ENCODE measurements at places on chromosomes 3 and 15.

DNA sequence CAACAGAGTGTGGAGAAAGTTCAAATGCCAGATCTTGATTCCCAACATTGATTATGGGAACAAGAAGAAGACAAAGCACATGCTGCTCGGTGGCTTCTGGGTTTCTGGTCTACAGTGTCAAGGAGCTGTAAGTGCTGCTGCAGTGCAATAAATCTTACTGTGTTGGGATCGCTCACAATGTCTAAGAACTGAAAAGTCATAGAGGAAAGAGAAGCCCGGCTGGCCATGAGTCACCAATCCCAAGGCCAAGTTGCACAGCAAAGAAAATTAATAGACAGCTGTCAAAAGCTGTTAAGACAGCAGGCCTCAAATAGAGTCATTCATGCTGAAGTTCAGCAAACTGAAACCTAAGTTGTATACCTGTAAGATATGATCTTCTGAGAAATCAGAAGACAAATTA is 33.2 kb upstream of the SPPL2A start:
- DNase-seq = no peak

DNA sequence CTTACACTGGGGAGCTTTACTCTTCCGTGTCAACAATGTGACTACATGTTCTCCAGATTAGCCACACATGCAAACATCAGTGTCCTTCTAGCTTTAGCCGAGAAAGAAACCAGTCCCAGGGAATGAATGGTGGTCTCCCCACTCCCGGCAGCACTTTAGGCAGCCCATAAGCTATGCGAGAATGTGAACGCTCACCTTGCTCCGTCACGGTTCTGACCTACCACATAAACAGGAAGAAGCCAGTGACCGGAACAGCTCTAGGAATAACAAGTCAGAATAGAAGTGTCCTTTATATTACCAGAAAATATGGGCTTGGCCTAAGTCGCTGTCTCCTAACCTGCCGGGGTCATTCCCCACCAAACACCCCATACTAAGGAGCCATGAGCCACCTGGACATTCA is 98.0 kb upstream of the ABHD17C start:
- peak; percentile 24 for DNase-seq

DNA sequence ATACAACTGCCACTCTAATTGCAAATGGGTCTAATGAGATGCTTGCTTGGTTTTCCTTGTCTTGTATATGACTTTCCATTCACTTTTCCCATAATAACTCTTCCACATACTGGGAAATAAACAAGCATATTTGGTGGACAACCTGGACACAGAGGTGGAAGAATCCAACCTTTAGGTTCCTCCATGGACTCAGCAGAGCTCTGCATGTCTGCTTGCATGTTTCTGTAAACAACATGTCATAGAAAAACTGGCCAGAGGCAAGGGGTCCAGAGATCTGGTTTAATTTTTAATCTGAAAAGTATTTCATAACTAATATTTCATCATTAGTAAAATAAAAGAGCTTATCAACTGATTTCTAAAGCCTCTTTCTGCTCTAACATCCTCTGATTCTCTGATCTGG is 30.2 kb downstream of the GOLIM4 start:
- no peak for DNase-seq

- DNase-seq = no peak
Observed at GRCh38 chr3:123361071-123361470, 87.8 kb downstream of the ADCY5 start.

- DNase-seq = peak; percentile 12
Observed at GRCh38 chr3:46970391-46971091, 6.0 kb downstream of the CCDC12 start.

DNA sequence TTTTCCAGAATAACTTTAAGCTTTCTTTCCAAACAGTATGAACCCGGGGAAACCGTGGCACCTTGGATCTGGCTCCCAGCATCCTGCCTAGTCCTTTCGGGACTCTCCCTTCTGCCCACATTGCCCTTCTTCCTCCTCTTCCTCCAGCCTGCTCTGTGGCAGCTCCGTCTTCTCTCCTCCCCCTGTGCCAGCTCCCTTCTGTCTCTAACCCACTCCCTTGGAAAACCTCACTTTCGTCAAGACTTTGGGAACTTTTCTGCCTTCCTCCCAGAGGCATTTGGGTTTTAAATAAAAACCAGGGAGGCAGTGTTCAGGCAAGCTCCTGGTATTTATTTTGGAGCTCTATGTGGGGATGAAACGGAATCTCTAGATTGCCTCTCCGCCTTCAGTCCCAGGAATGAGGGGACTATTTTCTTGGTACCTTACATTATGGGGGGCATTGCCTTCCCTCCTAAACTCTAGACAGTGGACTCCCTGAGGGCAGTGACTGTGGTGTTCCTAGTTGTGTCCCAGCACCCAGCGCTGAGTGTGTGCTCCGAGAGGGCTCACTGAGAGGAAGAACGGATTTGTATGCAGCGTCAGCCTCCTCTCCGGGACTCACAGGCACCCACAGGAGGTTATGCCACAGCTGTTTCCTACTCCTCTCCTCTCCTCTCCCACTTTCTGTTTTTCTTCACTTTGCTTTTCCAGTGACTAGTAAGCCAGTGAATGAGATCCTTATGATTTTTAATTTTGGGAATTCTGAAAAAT is 105.4 kb upstream of the MRPS22 start:
- no peak for DNase-seq

- no peak for DNase-seq
Observed at GRCh38 chr15:84082739-84083138, 152.8 kb upstream of the GOLGA6L4 start.

- DNase-seq = no peak
Observed at GRCh38 chr3:170802164-170803151, 67.5 kb downstream of the RPL22L1 start.

DNA sequence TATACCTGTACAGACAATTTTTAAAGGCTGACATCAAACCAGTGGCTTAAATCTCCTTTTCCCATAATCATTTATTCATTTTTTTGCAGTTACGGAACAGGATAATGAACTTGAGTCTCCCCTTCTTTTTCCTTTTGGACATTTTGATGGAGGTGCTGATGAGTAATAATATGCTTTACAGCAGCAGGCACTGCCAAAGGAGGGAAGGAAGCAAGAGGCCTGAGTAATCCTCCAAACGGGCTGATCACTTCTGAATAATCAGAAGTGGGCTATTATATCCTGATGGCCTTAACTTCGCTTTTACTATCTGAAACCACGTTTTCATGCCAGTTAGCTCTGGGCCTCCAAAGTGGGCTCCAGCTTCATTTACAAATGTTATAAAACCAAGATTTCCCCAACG is 527.2 kb downstream of the FOXP1 start:
- no peak for DNase-seq

- DNase-seq = peak; percentile 91
Observed at GRCh38 chr15:72197460-72198355, at the start of gene GRAMD2A. Gene GRAMD2A, minus strand, starts transcription at chr15:72197787.

DNA sequence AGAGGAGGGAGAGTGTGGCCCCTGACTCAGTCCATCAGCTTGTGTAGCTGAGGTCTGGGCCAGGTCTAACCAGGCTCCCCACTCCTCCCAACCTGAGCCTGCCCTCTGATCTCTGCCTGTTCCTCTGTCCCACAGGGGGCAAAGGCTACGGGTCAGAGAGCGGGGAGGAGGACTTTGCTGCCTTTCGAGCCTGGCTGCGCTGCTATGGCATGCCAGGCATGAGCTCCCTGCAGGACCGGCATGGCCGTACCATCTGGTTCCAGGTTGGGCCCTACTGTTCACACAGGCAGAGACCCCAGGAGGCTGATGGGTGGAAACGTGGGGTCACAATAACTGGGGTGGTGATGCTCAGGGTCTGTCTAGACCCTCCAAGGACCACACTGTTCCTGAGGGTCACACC is 6.8 kb downstream of the NEIL1 start:
- DNase-seq = no peak

- DNase-seq = no peak
Observed at GRCh38 chr3:107919239-107919638, 171.6 kb downstream of the CD47 start.

DNA sequence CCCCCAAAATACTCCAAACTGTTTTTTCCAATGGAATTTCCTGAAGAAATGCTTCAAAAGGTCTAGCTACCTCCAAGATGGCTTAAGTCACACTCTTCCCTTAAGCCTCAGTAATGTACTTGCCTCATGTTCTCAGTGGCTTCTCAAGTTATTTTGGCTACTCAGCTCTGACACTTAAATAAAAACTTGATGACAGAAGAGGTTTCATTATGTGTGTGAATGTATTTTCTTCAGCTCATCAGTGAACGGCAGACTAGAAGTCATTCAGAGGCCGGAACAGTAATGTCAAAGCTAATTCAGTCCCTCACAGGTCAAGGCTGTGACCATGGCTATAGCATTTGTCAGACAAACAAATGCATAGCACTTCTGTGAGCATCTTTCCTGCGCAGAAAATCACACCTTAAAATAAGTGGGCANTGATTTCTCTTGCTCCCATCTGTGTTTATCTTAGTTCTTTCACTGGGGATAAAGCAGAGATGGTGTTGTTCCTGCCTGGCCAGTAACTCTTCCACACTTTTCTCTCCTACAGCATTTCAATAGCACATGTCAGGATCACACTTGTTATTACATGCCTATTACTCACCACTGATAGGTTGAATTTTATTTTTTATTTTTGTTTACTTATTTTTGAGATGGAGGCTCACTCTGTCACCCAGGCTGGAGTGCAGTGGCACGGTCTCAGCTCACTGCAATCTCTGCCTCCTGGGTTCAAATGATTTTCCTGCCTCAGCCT is 68.5 kb upstream of the PLCL2 start:
- DNase-seq = no peak

- DNase-seq = no peak
Observed at GRCh38 chr3:52816199-52816598, 14.3 kb downstream of the ITIH4 start.

DNA sequence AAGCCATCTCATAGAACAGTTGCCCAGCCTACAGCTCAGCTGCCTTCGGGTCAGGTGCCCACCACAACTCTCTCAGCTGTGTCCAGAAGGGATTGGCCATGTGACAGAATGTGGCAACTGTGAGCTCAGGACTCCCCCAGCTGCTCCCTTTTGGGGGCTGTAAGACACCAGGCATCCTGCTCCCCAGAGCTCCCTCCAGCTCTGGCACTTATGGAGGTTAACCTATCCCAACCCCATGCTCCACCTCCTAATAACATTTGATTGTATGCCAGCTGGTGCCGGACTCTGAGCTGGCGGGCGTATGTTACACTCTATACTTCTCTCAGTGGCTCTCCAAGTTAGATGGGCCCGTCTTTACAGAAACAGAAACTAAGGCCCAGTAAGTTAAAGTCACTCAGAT is 222.8 kb downstream of the FAM43A start:
- no peak for DNase-seq

- no peak for DNase-seq
Observed at GRCh38 chr3:60650171-60650570, 601.1 kb downstream of the FHIT start.

DNA sequence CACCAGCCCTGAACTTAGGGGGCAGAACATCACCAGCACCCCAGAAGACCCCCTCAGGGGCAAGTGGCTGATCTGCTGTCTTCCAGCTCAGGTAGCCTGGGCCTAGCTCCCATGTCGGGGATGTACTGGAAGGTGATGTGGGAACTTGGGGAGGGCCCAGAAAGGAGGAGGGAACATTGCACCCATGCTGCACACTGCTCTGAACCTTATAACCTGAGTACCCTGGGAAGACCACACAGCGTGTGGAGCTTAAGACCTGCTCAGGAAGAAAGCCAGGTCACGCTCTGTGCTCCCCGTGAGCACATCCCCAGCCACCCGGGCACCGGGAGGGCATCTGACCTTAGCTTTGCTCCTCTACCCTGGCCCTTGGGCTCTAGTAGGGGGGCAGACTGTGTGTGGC is 159.4 kb downstream of the ATP10A start:
- DNase-seq = no peak

- peak; percentile 79 for DNase-seq
Observed at GRCh38 chr15:36506733-36507356, 72.6 kb upstream of the CDIN1 start.

GRCh38 chr3:157767607-157768006 is 264.4 kb upstream of the VEPH1 start:
- peak; percentile 1 for DNase-seq

- DNase-seq = no peak
Observed at GRCh38 chr3:132997404-132998185, 40.6 kb upstream of the TMEM108 start.

GRCh38 chr3:41441568-41441967 is 242.3 kb downstream of the CTNNB1 start:
- no peak for DNase-seq

DNA sequence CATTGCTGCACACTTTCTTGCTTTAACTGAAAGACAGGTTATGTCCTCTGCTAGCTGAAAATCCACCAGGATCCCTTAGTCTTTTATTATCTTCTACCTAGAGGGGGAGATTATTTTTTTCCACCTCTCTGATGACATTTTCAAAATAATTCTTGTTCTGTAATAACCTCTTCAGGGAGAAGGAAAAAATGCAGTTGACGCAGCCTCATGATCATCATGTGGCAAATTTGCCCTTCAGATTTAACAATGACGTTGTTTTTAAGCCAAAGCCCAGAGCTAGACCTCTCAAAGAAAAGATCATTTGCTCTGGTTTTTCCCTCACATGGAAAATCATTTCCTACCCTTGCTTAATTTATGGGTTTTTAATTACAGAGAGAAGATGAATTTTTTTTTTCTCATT is 724.9 kb downstream of the NLGN1 start:
- no peak for DNase-seq

- DNase-seq = peak; percentile 43
Observed at GRCh38 chr15:29364426-29365078, 94.9 kb upstream of the NSMCE3 start.

DNA sequence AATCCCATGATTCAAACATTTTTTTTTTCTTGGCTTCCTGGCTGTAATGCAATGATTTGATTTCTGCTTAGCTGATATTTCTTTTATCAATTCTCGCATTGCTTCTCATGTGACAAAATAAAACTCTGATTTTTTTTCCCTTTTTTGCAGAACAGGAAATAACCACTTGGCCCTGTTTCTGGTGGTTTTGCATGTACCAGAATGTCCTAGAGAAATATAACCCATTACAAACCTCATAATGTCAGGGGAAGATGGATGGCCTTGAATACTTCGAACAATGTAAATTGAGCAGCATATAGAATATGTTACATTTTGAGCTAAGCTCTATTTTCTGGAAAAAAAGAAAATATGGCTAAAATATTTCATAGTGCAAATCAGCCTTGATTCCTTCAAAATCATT is 275.6 kb downstream of the RAP2B start:
- DNase-seq = no peak

DNA sequence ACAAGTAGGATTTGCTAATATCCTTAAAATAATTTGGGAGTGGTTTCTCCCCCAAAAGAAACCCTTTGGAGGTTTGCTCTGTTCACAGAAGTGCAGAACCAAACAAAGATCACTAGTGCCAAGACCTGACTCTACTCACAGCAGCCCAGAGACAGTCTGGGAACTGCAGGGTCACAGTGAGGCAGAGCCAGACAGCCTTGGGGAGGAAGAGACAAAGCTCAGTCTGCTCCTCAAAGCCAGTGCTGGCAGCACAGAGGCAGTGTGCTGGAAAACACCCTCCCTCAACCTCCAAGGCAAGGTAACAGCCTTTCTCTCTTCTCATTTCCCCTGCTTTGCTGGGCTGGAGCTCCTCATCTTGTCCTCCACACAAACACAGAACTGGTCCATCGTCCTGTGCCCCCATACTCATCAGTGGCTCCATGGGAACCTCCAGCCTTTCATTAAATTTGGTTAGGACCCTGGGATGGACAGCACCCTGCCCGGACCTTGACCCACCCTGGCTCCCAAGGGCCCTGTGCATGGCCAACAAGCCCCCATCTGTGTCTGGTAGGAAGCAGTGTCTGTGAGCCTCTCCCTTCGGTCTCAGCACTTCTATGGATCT is 12.6 kb downstream of the RAB6B start:
- DNase-seq = no peak

- no peak for DNase-seq
Observed at GRCh38 chr15:77426377-77426776, 5.7 kb downstream of the HMG20A start.

- no peak for DNase-seq
Observed at GRCh38 chr3:32236377-32236776, 2.1 kb upstream of the CMTM8 start.

Measured in DMS53 (cell line).